ENCODE measurements at places on chromosomes 2 and 18.

GRCh38 chr2:151771599-151772358 lies 37.5 kb upstream of the NEB start:
- DNase-seq: no peak

DNA sequence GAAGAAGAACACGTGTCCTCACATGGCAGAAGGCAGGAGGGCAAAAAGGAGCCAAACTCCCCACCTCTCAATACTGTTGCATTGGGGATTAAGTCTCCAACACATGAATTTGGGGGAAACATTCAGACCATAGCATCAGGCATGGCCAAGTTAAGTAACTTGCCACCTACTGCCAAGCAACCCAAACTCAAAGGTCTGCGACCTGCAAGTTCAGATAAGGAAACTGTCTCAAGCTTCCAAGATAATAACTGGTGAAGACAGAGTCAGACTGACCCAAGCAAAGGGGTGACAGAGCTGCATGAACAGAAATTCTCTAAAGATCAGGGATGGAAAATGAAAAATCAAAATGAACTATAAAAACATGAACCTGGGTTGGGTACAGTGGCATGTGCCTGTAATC lies 188.7 kb upstream of the SIX3 start:
- DNase-seq: no peak

DNA sequence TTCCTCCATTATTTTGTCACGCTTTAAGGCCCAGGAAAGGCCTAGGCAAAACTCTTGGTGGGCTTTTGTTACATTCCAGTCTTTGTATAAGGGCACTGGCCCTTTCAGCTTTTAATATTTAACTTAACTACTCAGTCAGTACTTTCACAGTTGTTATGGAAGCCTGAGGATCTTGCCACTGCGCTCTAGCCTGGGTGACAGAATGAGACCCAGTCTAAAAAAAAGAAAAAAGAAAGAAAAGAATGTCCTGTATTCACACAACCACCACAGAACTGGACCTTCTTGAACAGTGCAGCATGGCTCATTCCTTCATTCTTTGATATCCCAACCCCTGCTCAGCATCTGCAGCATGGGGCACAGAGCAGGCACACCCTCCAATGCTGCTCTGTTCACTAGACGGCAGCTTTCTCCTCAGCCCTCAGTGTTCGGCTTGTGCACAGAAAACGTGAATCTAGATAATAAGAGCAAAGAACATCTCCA lies 93.4 kb upstream of the MSH2 start:
- DNase-seq: no peak

DNA sequence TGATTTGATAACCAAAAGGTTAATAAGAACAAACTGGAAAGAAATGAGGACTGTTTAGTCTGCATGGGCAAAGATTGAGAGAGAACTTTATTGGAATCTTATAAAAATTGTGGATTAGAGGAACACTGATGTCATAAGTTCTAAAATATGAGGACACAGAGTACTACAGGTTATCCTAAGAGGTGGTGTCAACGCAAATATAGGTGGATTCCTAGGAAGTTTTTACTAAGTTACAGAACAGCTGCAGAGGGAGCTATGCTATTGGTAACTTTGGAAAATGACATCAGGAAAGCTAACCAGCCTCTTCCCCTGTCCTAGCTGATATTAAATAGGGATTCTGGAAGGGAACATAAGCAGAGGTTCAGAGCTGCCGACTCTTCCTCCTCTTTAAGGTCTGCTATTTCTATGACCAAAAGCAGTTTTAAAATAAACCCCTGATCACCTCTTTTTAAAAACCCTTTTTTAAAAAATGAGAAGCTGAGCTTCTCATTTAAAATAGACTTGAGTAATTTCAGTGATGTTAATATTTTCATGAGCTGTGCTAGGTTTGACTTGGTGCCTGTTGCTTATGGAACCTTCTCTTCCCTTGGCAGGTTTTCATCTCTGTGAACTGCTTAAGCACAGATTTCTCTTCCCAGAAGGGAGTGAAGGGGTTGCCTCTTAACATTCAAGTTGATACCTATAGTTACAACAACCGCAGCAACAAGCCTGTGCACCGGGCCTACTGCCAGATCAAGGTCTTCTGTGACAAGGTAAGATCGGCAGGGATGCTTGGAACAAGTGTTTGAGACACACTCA lies 34.2 kb downstream of the GRHL1 start:
- DNase-seq: no peak

DNA sequence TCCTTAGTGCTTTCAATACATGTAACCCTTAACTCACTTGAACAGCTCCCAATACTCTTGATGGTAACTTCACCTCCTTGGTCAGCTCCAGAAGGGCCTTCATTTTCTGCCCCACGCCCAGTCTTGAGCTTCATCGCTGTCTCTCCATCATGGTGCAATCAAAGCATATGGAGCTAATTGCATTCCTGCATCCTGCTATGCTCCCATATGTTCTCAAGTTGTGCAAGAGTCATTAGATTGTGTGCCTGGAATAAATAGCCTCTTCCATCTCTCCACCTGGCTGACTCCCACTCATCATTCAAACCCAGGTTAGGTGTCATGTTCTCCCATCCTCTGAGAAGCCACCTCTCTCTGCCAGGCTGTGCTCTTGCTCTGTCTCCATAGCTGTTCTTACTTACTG lies 364.5 kb upstream of the RGPD4 start:
- no peak for DNase-seq

GRCh38 chr2:176140513-176141317 lies 10.6 kb upstream of the HOXD4 start:
- DNase-seq: peak; percentile 25

- no peak for DNase-seq
Observed at GRCh38 chr2:123840016-123840415, 185.1 kb upstream of the CNTNAP5 start.

GRCh38 chr2:16104315-16104948 lies 164.1 kb downstream of the MYCN start:
- DNase-seq: no peak

Data from CD4-positive, alpha-beta T cell (primary cell).